ENCODE measurements at places on chromosomes 5 and 9. TPM values are rescaled to one million over a fixed set of nuclear protein-coding genes. Genes with fewer than 3 reads are reported as not detected.
A peak's percentile ranks its signal among the peaks of the same experiment; 100 is the strongest.

GRCh38 chr5:79183617-79184016 is 52.3 kb upstream of the JMY start:
- DNase-seq, result no peak

GRCh38 chr9:97966493-97966892 is 16.6 kb upstream of the ANP32B start:
- DNase-seq, result no peak

GRCh38 chr5:106876298-106876622 is 794.5 kb downstream of the EFNA5 start:
- DNase-seq, result no peak

SPINK1 gene
- total RNA-seq, result not detected

SIL1 gene
- total RNA-seq, result 21.4 TPM

- DNase-seq, result no peak
These were observed 251.3 kb downstream of the KIF4B start for GRCh38 chr5:155264809-155265208.

GRCh38 chr5:109855056-109855455 is 165.3 kb downstream of the MAN2A1 start:
- DNase-seq, result no peak

FST gene
- 0.22 TPM for total RNA-seq

DNA sequence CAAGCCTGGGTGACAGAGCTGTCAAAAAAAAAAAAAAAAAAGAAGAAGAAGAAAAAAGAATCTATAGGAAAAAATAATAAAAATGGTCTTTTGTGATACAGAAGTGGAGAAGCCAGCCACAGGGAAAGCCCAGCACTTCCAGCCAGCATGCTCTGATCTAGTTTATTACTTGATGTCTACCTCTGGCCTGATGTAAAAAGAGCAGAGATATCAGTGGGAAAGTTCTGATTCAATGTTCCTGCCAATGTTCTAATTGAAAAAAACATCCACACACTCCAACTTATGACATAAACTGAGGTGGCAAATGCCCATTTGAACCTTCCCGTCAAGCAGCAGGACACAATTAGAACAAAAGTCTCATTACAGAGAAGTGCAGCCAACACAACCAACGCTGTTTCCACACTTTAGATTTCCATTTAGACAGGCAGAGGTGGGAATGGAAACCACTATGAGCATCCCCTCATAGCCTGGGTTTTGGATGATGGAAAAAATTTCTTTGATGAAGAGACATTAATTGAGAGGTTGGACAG is 5.7 kb downstream of the RBM18 start:
- DNase-seq, result no peak

DNA sequence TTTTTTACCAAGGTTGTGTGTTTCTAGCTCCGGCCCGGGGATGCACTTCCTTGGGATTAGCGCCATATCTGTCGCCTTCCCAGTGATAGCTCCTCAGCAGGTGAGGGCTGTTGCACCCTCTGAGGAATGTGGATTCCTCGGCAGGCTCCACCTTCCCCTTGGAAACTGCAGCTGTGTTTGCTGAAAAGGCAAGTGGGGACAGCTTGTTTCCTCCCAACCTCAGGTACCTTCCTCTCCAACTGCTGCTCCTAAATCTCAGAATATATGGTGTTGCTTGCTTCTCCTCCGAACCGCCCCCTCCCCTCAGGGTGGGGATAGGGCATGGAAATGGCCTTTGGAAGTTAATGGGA is 1.3 kb downstream of the SLC1A1 start:
- DNase-seq, result no peak

DNA sequence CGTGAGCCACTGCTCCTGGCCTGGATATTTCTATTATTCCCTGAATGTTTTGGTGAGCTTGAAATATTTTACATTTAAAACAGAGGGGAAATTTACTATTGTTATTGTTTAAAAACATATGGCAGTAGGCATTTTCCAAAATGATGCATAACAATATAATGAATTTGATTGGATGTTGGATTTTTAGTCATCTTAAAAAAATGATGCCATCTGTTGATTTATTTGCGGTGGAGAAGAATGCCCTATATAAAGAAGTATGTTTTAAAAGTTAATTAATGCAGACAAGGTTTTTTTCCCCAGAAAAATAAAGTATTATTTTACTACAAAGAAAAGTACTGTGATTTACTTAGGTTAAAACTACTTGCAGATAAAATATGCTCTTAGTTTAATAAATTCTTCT is 33.4 kb upstream of the ARRDC3 start:
- no peak for DNase-seq

IFNA13 gene
- not detected for total RNA-seq

DNA sequence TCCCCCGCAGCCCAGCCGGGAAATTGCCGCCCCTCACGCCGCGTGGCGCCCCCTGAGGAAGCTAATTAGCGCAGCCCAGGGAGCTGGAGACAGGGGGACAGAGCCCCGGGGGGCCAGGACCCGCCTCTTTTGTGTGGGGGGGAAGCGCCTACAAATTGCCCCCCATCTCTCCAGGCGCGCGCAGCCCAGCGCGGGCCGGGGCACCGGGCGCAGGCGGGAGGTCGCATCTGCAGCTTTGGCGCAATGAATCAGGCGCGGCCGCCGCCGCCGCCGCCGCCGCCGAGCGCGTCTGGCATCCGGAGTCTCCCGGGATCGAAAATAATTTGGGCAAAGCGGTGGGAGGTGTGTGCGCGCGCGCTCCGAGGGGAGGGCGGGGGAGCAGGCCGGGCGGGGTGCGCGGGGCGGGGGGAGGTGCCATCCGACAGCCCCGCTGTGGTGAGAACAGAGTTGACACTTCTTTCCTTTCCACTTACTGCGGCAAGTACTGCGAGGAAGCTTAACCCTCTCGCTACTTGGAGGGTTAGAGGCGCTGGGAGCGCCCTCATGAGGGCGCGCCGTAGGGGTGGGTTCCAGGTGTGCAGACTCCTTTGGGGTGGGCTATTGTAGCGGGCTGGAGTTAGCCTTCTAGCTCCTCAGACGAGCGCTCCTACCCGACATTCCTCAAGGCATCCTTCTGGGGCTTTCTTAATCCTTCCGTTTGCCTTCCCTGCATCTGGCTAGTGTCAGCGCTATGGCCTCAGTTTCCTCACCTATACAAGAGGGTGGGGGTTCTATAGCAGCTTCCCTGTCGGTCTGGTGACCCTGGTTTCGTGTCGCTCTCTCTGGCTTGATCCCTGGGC is 63.1 kb downstream of the CXXC5 start:
- peak; percentile 71 for DNase-seq

GRCh38 chr9:2802494-2802921 is 41.4 kb downstream of the PUM3 start:
- DNase-seq, result no peak

Data from activated naive CD8-positive, alpha-beta T cell treated with anti-CD3 and anti-CD28 coated beads for 36 hours (primary cell).